ENCODE measurements at places on chromosomes 2 and 18. TPM values are rescaled to one million over a fixed set of nuclear protein-coding genes. Genes with fewer than 3 reads are reported as not detected.

Gene C2orf78
- total RNA-seq = not detected

Gene PRSS56
- total RNA-seq = not detected

Gene RGPD4
- not detected for total RNA-seq

Gene RND3
- total RNA-seq = not detected

Gene TNFRSF11A
- 25.6 TPM for total RNA-seq

Gene SERPINB10
- total RNA-seq = not detected

Gene NRBP1
- 104 TPM for total RNA-seq

Gene LRATD1
- not detected for total RNA-seq

Gene SRBD1
- 21.2 TPM for total RNA-seq

Gene TNFAIP6
- not detected for total RNA-seq

Gene POTEC
- not detected for total RNA-seq

Gene PROM2
- 1.4 TPM for total RNA-seq

Gene EPB41L5
- 1.8 TPM for total RNA-seq

Gene ALPI
- not detected for total RNA-seq

Gene KATNAL2
- total RNA-seq = not detected

Gene VPS4B
- 86.6 TPM for total RNA-seq

Gene FOXD4L1
- total RNA-seq = 0.10 TPM

Gene PKDCC
- not detected for total RNA-seq

Gene AQP4
- total RNA-seq = not detected

Gene CPLX4
- total RNA-seq = not detected

Gene RIT2
- not detected for total RNA-seq

Gene ALPP
- not detected for total RNA-seq

Gene NT5DC4
- not detected for total RNA-seq

Gene DSG4
- total RNA-seq = not detected

Gene IKZF2
- 2.6 TPM for total RNA-seq

Gene HOXD4
- total RNA-seq = not detected

Gene SFXN5
- total RNA-seq = 10.3 TPM

Gene OTOF
- total RNA-seq = 14.4 TPM

Gene SPAG16
- total RNA-seq = 9.0 TPM

Gene DHRS9
- 0.12 TPM for total RNA-seq

Gene CD207
- total RNA-seq = not detected

Gene HSBP1L1
- 12.0 TPM for total RNA-seq

Gene KRTCAP3
- total RNA-seq = 4.8 TPM

Gene DSC2
- not detected for total RNA-seq

Gene CFAP221
- total RNA-seq = not detected

Gene PSD4
- total RNA-seq = 338 TPM
